ENCODE measurements at places on chromosomes 3 and 15.

- DNase-seq = no peak
Measured at GRCh38 chr3:110381992-110382391, 689.6 kb upstream of the NECTIN3 start.

DNA sequence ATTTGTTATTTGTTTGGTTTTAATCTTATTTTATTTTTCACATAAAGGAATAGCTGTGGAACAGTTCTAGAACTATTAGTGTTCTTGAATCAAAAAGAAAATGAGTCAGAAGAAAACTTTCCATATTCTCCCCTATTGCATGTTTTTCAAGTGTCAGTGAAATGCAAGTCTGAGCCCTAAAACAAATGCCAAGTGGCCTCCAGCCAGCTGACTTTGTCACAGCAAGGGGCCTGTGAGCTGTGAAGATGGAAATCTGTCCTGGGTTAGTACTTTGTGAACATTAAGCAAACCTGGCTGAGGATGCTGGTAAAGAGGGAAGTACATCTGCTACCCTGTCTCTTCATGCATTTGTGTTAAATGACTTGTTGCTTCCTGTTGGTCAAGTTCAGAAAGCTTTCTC, 14.2 kb downstream of the LRRC49 start:
- DNase-seq = no peak

DNA sequence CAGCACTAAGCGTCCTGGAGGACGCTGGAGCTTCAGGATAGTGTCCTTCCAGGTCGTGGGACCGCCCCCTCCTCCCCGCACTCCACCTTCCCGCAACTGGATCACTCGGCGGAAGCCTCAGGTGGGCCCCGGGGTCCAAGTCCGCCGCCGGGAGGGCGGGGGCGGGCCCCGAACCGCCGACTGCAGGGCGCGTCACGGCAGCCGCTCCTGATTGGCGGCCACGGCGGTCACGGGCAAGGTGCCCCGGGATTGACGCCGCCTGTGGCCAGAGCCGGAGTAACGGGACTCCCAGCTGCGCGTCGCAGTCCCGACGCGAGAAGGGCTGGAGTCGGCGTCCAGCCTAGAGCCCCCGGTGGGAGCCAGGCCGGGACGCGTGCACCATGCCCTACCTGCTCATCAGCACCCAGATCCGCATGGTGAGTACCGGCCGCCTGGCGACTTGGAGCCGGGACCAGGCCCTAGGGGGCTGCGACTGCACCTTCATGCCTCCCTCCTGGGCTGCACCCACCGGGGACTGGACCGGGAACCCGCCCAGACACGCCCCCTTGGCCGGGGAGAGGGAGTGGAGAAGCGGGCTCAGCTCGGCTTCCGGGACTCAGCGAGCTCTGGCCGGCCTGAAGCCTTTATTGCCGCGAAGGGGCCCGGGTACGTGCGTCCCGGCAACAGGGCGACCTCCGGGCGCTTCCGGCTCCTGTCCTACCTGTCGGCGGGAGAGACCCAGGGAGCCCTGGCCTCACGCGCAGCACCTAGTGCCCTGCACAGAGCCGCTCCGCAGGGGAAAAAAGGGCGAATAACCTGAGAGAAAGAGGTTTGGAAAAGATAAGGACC, at the start of gene GCHFR:
Gene GCHFR (plus strand): TSS at position 268 of the 828 bp plus-strand sequence. CDS start 113 bp downstream, at position 381.
- DNase-seq = no peak

DNA sequence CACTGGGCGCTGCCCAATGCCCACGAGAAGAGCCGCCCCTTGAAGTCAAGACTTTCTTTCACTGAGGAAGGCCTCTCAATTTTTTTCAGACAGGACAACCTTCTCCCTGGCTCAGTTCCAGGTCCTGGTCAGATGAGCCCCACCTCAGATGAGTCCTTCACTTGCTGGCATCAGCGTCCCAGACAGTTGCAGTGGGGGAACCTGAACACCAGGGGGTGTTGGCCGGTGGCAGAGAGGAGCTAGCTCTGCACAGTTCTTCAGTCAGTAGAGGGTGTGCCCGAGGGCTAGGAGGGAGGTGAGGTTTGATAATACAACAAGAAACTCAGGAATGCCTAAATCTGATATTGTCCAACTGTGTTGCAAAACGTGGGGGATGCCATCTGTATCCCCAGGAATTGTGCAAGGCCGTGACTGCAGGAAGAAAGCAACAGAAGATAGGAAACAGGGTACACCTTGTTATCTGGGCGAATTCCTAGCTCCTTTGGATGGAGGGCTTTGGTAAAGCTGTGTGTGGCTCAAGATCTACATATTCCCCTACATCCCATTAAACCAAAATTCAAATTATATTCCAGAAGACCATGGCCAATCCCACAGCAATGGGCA, 34.3 kb downstream of the CCR3 start:
- DNase-seq = no peak

GRCh38 chr15:49189631-49190030, 19.6 kb downstream of the GALK2 start:
- DNase-seq = no peak

- DNase-seq = no peak
Measured at GRCh38 chr3:100810671-100811070, 101.4 kb downstream of the TFG start.

GRCh38 chr3:13375464-13375863, 44.7 kb downstream of the NUP210 start:
- DNase-seq = no peak

- DNase-seq = no peak
Measured at GRCh38 chr15:31405200-31405920, 78.7 kb downstream of the KLF13 start.

GRCh38 chr3:178778589-178778988, 242.4 kb downstream of the KCNMB2 start:
- DNase-seq = no peak

DNA sequence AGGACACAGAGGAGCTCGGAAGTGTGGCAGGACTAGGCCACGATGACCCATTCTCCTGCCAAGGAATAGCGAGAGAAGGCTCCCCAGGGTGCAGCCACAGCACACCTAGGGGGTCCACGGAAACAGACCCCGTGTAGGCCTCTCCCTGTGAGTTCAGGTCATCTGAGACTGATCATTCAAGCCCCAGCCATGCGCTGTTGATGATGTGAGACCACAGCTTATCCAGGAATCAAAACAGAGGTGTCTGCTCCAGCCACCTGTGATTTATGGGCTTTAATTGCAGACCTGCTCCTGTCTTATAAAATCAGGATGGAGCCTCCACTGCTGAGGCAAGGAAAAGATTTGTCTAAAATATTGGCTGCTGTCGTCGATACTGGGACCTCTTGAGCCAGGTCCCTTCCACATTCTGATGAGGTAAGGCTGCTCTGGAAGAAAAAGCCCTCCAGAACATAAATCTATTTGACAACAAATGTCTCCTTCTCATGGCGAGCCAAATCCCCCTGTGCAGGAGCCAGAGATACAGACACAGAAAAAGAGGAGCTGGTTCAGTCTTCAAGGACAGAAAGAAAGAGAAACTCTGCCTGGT, 186.7 kb downstream of the TJP1 start:
- DNase-seq = no peak

GRCh38 chr15:62758126-62758951, 284.2 kb upstream of the TPM1 start:
- DNase-seq = peak; percentile 34

GRCh38 chr3:11116336-11117059, 37.8 kb upstream of the HRH1 start:
- no peak for DNase-seq

- DNase-seq = no peak
Measured at GRCh38 chr15:97976129-97976528, 15.6 kb downstream of the ARRDC4 start.

GRCh38 chr15:32856753-32857152, 138.9 kb downstream of the GREM1 start:
- no peak for DNase-seq

DNA sequence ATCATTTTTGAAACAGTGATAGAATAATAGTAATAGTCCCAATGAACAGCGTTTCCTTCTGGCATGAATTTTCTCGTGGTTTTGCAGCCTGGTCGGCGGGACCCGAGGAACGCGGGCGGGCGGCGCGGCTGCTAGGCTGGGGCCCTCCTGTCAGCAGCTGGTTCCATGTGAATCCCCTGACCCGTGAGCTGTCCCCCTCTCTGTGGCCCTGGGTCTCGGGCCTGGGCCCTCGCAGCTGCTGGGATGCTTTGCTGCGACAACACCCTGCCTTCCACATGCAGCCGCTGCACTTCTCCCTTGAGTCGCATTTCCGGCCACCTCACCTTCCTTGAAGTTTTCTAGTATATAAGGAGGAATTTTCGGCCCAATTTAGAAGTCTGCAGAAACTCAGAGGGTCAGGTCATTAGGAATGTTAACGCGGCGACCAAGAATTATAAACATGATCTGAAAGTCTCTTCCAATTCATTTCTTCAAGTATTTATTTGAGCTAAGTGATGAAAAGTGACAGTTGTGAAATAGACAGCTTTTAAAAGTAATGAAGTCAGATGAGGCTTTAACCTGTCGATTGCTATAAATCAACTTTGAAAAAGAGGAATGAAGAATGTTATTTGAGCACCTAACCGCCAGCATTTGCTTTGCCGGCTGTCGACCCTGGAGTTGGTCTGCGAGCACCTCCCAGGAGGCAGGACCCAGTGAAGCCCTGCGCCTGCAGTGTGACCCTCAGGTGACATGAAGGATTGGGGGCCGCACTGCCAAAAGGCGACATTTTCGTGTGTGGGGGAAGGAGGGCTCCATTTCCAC, 27.7 kb downstream of the NR2F2 start:
- DNase-seq = no peak

DNA sequence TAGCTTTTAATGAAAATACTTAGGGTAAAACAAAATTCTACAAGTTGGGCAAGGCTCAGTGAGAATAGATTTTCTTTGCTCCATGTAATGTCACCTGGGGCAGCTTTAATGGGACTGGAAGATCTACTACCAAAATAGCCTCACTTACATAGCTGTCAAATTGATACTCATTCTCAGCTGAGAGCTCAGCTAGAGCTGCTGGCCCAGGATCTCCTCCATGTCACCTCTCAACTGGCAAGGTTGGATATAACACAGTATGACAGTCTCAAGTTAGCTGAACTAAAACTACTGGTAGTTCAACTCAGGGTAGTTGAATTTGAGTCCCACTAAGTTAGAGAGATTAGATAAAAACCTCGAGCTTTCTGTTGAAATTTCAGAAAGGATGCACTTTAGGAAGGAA, 218.5 kb upstream of the PLSCR5 start:
- no peak for DNase-seq

GRCh38 chr15:89905846-89906378, 6.8 kb downstream of the ARPIN start:
- DNase-seq = no peak

DNA sequence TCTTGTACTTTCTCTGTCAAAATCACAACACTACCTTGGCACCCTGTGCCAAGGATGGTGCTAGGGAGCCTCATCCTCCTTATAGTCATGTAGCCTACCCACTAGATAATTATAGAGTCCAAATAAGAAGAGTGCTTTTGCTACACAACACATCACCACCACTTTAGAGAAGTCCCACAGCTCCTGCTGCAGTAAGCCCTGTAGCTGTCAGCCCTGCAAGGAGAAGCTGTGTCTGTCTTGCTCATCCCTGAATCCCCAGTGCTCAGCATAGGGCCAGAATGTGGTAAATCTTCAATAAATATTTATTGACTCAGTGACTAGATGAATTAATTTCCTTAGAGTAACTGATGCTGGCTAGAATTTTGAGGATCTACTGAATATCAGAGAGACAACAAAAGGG, 190.8 kb downstream of the ZNF621 start:
- no peak for DNase-seq

GRCh38 chr15:36798794-36799193, 219.4 kb downstream of the CDIN1 start:
- no peak for DNase-seq

DNA sequence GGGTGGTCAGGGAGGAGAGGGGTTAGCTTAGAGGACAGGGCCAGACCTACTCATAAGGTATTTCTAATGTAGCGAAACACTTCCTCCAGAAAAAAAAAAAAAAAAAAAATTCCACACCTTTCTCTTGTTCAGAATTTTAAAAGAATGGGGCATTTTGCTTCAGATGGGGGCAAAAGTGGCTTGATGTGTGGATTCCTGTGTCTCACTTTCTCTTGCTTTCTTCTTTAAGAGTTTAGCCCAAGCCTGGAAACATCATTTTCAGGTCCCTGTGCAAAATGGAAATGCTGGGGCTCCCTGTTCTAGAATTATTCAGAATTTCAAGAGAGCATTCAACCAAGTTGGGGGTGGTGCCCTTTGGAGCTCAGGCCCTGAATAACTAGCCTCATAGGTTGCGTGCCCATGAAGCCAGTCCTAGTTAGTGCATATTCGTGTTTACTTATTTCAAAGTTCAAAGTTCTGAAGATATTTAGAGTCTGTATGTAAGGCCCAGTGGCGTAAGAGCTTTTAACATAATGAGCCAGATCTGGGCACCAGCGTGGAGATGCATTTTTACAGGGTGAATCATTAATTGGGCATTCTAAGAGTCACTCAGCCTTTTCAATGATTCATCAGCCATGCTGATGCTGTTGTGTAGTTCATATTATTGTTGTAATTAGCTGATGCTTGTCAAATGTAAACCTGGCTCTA, 104.5 kb downstream of the RPLP1 start:
- no peak for DNase-seq

DNA sequence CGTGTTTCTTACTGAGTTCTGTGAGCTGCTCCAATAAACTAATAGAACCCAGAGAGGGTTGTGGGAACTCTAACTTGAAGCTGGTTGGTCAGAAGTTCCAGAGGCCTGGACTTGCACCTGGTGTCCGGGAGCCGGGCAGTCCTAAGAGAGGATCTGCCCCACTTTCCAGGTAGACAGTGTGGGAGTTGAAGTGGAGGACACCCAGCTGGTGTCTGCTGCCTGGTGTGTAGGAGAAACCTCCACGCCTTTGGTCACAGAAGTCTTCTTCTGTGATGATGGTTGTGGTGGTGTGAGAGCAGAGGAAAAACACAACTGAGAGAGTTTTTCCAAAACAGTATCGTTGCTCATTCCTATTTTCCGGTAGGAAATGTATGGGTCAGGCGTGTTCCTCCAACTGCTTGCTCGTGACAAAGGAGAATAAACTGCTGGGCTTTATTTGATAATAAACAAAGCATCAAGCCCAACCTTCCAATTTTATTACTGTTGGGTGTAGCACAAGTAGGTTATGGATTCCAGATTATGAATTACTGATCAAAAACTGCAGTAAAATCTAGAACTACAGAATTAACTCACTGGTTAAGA, 137.0 kb downstream of the KLF13 start:
- DNase-seq = no peak

- DNase-seq = no peak
Measured at GRCh38 chr15:68492855-68493254, 60.9 kb upstream of the ITGA11 start.

DNA sequence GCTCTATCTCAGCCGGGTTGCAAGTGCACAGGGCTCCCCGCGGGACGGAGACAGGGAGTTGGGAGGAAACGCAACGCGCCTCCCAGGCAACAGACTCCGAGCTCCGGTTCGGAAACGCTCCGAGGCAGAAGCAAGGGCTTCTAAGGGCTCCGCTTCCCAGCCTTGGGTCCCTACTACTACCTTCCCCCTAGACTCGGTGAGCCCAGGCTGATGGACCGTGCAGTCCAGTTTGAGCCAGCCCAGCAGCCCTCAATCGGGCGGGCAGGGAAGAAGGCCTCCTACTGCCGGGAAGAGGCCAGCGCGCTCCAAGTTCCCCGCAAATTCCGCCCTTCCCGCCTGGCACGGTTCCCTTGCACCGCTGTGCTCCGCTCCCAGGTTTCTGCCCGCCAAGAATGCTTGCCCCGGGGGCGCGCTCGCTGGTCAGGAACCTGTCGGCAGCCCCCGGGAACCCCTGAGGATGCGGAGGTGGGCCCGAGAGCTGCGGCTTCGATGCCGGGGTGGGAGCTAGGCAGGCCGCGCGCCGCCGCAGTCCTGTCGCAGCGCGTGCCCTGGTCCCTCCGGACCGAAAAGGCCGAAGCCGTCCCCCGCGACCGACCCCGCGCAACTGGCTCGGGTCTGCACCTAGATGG, 728 bp downstream of the TRANK1 start:
- peak; percentile 51 for DNase-seq

GRCh38 chr3:123724306-123724705, 139.5 kb upstream of the HACD2 start:
- no peak for DNase-seq
